ENCODE measurements at places on chromosomes 3 and 15. TPM values are rescaled to one million over a fixed set of nuclear protein-coding genes. Genes with fewer than 3 reads are reported as not detected.

GRCh38 chr3:141425523-141426233, 57.4 kb downstream of the ZBTB38 start:
- DNase-seq: no peak

DNA sequence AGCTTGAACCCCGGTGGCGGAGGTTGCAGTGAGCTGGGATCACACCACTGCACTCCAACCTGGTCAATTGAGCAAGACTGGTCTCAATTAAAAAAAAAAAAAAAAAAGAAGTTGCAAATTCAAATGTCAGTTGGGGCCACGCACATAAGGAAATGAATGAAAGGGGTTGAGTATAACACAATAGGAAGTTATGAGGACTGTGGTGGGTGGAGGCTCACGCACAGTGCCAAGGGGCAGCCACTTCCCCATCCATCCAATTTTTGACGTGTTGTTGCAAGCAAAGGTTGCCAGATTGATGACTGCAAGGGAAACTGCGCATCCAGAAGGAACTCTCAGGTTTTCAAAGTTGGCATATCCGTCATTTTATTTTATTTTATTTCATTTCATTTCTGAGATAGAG, 532.2 kb downstream of the NTRK3 start:
- no peak for DNase-seq

ITGB5 gene
- polyA plus RNA-seq: 108 TPM

RRP9 gene
- polyA plus RNA-seq: 19.2 TPM

Data from right renal cortex interstitium (tissue), 3 donors.